T-helper 22 cell (primary cell): ENCODE measurements at places on chromosomes 3 and 15.

DNA sequence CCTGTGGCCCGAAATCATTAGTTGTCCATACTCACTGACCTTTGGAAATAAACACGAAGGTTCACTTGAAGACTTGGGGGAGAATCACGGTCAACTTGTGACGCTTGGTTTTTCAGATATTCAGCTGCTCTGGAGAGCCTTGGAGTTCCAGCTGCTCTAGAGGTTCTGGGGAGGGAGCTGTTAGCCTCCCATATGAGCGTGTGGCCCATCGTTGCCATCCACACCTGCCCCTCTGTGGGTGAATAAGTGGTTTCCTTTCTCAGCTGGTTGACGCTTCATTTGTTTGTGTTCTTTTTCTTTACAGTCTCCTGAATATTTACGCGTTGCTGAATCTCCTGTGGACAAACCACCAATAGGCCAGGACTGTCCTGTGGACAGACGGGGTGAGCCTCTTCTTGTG lies 35.6 kb downstream of the APBA2 start:
- DNase-seq = no peak

GRCh38 chr3:111582120-111582474 lies 13.0 kb downstream of the ZBED2 start:
- DNase-seq = no peak

DNA sequence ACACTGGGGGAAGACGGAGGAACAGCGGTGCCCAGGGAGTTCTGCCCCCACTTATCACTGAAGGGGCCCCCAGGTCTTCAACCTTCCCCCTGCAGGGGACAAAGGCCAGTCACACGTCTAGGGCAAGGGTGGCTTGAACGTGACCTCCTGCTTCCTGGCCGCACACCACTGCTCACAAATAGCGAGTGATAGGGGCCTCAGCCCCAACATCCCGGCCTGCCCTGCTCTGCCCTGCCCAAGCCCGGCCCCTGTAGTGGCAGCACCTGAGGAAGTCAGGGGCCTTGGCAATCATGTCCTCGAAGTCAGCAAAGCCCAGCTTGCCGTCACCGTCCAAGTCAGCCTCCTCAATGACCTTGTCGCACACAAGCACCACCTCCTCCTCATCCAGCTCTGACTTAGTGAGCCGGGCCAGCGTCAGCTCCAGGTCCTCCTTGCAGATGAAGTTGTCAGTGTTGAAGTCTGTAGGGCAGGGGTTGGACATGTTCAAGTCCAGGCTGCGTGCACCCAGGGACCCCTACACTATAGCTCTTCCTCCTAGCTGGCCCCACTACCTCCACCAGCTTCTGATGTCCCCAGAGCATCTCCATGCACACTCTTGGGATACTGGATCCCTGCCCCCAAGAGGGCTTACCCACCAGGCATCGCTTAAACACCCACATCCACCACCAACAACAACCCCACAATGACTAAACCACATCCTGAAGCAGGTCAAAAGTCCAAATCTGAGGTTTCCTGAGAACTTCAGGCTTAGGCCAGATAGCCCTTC lies 13.3 kb downstream of the SH2D7 start:
- DNase-seq = no peak

DNA sequence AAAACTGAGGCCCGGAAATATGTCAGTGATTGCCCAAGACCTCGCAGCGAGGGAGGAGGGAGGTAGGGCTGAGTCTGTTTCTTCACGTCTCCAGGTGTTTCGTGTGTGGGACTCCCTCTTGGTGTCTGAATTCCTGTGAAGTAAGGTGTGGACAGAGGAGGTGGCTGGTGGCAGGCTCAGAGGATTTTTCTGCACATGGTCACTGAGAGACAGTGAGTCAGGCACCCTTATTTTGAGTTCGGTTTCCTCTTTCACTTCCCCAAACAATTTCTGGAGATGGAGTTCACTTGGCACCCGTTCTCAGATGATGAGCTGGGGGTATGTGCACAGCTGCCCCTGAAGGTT lies 46.3 kb upstream of the VPS8 start:
- no peak for DNase-seq

DNA sequence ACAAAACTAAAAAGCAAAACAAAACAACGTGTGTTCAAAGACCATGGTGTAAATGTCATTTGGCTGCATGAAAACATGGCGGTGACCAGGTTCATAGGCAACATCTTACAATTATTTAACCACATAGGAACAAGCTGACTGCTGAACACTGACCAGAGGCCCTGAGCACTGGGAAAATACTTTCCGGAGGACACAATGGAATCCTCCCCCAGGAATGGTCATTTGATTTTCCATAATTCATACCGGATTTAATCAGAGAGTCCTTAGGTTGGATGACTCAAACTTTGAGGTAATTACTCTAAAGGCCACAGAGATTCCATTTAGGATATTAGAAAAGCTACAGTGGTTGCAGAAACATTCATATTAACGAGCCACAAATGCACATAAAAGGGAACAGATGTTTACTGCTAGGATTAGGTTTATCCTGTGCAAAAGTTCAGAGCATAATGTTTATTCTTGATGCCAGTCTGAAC lies 254.7 kb downstream of the NR1D2 start:
- DNase-seq = no peak

- DNase-seq = no peak
Measured at GRCh38 chr3:42853739-42854302, 21.9 kb downstream of the CYP8B1 start.

DNA sequence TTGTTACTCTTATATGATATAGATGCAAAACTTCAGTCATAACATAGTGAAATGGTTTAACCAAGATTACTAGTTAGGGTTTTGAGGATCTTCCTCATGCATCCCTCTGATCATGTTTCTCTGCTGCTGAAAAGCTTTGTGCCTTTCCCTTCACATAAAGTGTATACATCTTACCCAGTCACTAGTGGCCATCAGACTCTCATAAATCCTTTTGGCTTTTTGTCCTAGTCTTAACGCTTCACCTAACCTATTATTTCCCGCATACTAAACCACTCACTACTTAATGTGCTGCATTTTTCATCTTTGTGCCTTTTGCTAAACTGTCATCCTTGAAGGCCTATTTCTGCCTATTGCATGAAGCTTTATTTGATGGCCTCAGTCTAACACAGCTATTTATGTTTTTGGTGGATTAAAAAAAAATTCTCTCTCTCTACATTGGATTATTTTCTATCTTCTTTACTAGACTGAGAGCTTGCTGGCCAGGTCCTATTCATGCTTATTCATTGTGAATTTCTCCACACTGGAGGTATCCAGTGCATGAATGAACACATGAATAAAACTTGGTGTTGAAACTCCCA lies 717.6 kb upstream of the GOLIM4 start:
- no peak for DNase-seq

DNA sequence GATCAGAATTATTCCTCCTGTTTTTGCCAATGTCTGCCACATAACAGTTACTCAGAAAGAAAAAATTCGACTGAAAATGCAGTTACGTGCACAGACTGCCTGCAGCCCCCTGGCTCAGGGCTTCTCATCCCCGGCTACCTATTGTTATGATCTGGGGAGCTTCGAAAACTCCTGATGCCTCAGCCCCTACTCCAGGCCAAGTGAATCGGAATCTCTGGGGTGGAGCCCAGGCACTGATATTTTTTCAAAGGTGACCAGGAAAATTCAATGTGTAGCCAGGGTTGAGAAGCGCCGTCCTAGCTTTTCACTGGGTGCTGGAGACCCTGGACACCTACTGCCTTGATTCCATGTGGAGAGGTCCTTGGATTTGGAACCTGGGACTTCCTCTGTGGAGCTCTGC lies 8.5 kb downstream of the ADAMTS17 start:
- DNase-seq = no peak

- DNase-seq = no peak
Measured at GRCh38 chr3:51328206-51328605, 56.9 kb upstream of the MANF start.

GRCh38 chr3:110344487-110344886 lies 727.1 kb upstream of the NECTIN3 start:
- DNase-seq = no peak

DNA sequence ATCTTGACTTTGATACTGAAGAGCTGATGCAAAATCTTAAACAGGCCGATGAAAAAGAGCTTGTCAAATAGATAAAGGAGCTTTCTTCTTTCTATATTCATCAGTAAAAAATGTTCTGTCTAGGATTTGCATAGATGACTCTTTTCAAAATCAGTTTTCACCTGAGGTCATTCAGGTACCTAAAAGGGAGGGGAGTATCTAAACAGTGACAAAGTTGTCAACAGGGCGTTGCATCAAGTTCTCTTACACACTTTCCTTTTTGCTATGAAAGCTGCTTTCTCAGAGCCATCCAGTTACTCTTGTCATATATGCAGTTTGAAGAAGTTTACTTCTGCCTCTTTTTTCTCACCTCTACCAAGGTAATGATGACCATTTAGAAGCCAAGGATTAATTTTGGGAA lies 60.0 kb downstream of the AKAP13 start:
- no peak for DNase-seq

DNA sequence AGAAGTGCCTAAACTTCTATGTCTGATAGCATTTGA lies at the start of gene TP63:
Gene TP63, plus strand, starts transcription at position 17 of the 36 bp plus-strand sequence. CDS start 127 bp downstream, outside the sequence.
- no peak for DNase-seq

GRCh38 chr3:177421481-177421785 lies 224.2 kb upstream of the TBL1XR1 start:
- DNase-seq = no peak

GRCh38 chr3:54965746-54966145 lies 37.9 kb upstream of the LRTM1 start:
- DNase-seq = no peak

DNA sequence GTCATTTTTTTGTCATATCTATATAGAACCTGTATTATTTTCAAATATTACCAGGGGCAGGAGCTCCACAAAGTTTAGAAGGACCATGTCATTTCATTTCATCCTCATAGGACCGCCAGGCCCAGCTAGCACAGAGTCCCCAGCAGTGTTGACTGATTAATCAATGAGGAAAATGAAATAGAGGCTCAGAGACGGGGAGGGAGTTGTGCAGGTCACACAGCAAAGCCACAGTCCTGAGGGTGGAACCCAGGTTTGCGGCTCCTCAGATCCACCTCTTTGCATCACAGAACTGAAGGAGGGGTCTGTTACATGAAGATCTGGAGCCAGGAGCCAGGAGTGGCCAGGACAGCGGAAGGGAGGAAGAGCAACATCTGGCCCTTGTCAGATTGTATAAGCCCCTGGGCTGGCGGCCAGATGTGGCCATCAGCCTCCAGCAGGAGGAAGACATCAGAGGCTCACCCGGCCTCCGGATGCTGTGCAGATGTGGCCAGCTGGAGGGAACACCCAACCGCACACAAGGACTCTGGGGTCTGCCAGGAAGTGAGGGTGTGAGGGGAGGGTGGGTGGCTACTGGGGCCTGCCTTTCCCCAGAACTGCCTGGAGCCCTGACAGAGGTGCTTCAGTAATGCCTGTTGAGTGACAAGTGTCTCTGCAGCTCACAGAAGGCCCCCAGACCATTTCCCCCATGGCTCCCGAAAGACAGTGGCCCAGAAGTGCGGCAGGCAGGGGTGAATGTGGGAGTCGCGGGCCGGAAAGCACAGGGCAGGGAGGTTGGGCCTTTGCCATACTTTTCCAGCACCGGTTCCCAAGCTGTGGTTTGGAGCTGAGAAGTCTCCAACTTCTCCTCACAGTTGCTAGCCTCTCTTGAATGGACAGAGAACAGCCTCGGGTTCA lies 21.3 kb downstream of the EFCC1 start:
- DNase-seq = no peak

DNA sequence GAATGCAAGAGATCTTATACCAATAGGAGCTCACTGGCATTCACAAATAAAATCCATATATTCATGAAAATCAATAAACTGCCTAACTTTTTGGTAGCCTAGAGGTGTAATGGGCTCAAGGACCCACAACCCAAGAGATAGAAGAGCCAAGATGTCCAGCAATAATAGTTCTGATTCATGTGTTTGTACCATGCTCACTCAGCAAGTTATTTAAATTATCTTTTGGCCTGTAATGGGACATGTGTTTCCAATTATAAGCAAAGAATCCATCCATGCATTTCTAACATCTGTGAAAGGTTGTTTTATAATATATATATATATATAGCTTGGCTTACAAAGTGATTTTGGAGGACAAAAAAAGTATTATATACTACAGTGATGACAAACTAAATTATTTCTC lies 29.7 kb upstream of the SHC4 start:
- no peak for DNase-seq

- DNase-seq = no peak
Measured at GRCh38 chr3:61983479-61983878, 389.9 kb downstream of the FEZF2 start.

DNA sequence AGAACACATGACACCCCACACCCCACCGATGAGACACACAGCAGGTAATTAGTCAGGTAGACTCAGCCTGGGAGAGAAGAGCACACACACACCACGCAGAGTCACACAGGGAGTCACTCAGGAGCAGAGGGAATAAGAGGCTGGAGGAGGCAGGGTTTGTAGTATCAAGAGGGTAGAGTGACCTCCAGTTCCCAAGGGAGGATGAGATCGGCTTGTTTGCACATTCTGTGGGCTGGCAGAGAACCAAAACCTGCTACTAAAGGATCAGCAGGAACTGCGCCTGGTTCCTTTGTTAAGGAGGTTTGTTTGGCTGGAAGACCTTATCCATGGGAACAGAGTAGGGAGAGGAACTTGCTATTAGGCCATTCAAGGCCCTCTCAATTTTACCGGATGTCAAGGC lies 281.4 kb upstream of the SLCO3A1 start:
- DNase-seq = no peak

- no peak for DNase-seq
Measured at GRCh38 chr3:101379658-101380376, 59.4 kb upstream of the IMPG2 start.

GRCh38 chr3:8312685-8313084 lies 188.9 kb upstream of the LMCD1 start:
- DNase-seq = no peak

- DNase-seq = no peak
Measured at GRCh38 chr3:149415484-149415883, 38.0 kb upstream of the TM4SF1 start.

DNA sequence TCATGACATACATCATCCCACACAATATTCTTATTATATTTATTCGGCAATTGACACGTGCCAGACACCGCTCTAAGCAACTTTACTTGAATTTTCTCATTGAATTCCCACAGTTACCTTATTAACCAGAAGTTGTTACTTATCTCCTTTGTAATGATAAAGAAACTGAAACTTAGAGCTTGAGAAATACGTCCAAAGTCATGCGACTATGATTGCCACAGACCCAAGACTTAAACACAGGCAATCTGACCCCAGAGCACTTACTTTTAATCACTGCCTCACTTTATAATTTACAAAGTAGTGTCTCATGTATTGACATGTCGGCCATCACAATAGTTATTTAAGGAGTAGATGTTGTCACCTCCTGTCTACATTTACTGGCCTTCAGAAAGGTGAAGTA lies 64.7 kb downstream of the ATP13A4 start:
- no peak for DNase-seq
